Panc1 (cell line): ENCODE measurements at places on chromosomes 2 and 18. TPM values are rescaled to one million over a fixed set of nuclear protein-coding genes. Genes with fewer than 3 reads are reported as not detected.

The IHH gene
- 0.23 TPM for total RNA-seq

DNA sequence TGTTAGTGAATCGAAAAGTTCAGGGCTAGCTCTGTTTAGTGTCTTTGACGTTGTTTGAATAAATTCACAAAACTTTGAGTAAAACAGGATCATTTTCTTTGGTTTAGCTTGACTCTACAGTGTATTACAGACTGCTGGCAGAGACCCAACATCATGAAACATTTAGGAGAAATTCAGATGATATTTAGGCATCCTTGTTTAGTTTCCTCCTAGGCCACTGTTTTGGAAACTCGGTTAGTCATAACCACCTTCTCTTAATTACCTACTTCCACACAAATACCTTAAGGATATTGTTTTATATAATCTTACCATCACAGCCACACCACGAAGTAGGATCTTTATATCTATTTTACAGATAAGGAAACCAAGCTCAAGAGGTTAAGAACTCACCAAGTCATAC, 7.8 kb downstream of the LIMS1 start:
- no peak for DNase-seq

DNA sequence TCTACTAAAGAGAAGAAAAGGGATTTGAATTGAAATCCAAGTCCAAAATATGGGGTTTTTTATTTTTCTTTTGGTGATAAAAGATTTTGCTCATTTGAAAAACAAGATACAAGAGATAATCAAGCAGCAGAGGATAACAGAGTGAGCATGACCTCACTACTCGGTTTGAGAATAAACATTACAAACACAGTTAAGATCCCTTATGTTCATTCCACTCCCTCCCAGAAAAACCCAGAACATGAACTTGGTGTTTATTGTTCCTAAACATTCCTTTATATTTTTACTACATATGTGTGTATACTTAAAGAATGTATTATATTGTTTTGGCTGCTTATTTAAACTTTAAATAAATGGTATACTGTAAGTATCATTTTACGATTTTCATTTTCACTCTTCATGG, 146.6 kb upstream of the CHAC2 start:
- DNase-seq, result no peak

DNA sequence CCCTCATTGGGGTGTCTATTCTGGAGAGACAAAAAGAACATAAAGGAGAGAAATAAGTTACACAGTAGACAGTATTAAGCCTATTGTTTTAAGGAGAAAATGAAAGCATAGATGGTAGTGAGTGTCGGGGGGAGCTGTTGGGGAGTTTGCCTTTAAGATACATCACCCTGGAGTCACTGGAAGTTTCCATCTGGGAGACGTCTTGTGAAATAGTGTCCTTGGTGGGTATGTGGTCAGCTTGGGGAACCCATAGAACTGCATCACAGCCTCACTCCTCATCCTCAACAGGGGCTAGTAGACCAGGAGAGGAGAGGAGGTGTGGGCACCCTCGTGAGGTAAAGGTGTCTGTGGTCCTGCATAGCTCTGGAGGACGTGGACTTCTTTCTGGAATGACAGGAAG, 60.6 kb downstream of the RNF144A start:
- DNase-seq, result no peak

DNA sequence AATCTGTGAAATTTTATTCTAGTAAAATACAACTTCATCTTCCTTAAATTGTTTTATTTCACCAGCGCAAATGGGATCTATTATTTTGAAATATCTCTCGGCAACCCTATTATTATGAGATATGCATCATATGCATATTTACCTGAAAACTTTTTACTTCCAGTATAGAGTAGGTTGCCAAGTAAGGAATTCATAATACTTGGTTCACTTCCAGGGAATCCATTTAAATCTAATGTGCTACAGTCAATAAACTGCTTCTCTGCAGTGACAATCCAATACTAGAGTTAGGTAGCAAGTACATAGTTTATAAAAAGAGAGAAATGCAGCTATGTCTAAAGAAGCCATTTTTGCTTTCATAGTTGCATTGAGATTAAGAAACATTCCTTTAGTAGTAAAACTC, 88.8 kb upstream of the FAM117B start:
- DNase-seq, result no peak

GRCh38 chr2:231533777-231534125, 3.5 kb upstream of the NMUR1 start:
- no peak for DNase-seq
